ENCODE measurements at places on chromosomes 11 and 22. TPM values are rescaled to one million over a fixed set of nuclear protein-coding genes. Genes with fewer than 3 reads are reported as not detected.

DNA sequence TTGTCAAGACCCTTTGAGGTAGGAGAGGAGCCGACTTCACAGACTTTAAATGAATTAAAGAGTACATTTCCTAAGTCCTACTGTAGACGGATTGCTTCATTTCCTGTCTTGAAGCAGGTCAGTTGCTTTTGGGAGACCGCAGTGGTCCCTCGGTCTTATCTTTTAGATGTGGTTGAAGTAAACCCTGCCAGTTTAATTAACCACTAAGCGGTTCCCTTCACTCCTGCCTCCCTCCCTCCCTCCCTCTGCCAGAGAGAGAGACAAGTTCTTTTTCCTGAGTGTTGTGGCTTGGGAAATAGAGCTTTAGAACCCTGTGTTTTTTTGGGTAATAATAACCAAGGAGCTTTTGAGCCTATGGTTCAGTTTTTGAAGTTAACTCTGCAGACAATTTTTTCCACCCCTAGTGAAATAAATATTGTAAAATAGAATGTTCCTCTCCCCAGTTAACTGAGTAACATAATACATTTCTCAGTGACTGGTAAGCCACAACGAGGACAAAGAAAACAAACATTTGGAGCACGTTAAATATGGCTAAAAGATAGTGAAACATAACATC lies 147.5 kb downstream of the LDLRAD3 start:
- DNase-seq, result no peak

DNA sequence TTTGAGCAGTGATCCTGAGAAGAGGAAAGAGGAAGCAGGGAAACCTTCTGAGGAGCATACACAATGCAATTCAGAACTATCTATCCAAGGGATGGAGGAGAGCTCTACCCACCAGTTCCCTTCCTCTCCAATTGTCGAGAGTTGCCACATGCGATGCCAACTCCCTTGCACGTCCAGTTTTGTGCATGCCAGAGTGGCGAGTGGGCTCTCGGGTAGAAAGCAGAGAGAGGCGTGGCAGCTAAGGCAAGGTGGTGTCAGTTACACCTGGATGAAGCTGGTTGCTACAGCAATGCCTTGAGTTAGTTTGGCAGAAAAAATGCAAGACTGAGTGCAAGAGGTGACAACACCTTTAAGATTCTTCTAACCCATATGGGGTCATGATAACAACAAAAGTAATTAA lies 420.4 kb upstream of the CCDC90B start:
- no peak for DNase-seq

GRCh38 chr11:58830673-58831301 lies 13.7 kb downstream of the GLYATL2 start:
- peak; percentile 39 for DNase-seq

GRCh38 chr22:40008726-40009291 lies 14.1 kb downstream of the FAM83F start:
- no peak for DNase-seq

DNA sequence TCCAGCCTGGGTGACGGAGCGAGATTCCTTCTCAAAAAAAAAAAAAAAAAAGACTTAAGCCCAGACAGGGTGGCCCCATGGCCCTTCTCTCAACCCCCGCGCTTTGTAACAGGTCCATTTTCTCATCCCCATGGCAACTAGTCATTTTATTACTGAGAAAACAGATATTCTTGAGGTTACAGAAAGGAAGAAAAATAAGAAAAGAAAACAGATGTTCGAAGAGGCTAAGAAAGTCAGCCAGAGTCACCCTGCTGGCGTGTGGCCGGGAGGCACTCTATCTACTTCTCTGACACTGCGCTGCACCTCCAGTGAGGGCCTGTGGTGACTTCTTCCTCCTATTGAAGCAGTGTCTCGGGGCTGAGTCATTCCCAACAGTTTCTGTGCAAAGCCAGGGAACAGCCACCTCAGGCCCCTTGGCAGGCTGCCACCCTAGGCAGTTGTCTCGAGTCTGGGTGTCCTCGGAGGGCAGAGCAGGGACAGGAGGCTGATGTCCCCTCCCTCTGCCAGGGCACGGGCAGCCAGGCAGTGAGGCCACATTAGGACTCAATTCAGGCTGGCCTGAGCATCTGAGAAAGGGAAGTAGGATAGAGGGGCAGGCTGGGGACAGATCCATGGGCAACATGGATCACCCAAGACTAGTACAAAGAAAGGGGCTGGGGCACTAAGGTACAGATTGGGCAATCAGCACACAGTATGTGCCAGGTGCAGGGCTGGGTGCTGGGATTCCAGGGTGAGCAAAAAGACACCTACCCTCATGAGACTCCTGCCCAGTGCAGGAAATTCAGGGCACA lies 16.4 kb upstream of the SYVN1 start:
- peak; percentile 91 for DNase-seq

GRCh38 chr11:61880031-61880430 lies 11.3 kb downstream of the FADS3 start:
- no peak for DNase-seq

GRCh38 chr22:36350751-36351594 lies 36.8 kb downstream of the MYH9 start:
- DNase-seq, result peak; percentile 67

- DNase-seq, result no peak
Observed at GRCh38 chr11:112004389-112004788, 20.8 kb upstream of the DLAT start.

- no peak for DNase-seq
Observed at GRCh38 chr11:71331631-71332030, 79.3 kb upstream of the SHANK2 start.

- no peak for DNase-seq
Observed at GRCh38 chr11:102564110-102564509, 33.6 kb upstream of the MMP7 start.

C11orf87 gene
- not detected for total RNA-seq

INS gene
- total RNA-seq, result not detected

GGTLC2 gene
- total RNA-seq, result not detected

Data from right cardiac atrium (tissue), 5 donors.